HL-60 (cell line): ENCODE measurements at places on chromosomes 1 and 21.
A peak's percentile ranks its signal among the peaks of the same experiment; 100 is the strongest.

DNA sequence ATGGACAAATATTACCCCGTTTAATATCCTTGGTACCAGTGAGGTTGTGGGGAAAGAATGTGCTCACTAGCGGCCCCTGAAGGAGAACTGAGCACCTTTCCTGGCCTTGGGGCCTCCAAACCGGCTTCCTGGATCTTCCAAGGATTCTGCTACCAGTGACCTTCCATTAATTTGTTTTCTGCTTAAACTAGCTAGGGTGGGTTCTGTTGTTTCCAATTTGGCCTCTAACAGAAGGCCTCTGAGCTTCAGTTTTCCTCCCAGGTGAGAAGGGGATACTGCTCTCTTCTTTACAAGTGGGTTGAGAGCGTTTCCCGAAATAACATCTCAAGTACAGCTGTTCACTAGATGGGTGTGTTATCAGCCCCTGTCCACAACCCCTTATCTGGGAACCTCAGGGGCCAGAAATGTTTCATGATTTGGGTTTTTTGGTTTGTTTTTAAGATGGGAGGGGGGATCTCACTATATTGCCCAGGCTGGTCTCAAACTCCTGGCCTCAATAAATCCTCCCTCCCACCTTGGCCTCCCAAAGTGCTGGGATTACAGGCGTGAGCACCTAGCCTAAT, 16.9 kb upstream of the IFNGR2 start:
- DNase-seq: no peak

DNA sequence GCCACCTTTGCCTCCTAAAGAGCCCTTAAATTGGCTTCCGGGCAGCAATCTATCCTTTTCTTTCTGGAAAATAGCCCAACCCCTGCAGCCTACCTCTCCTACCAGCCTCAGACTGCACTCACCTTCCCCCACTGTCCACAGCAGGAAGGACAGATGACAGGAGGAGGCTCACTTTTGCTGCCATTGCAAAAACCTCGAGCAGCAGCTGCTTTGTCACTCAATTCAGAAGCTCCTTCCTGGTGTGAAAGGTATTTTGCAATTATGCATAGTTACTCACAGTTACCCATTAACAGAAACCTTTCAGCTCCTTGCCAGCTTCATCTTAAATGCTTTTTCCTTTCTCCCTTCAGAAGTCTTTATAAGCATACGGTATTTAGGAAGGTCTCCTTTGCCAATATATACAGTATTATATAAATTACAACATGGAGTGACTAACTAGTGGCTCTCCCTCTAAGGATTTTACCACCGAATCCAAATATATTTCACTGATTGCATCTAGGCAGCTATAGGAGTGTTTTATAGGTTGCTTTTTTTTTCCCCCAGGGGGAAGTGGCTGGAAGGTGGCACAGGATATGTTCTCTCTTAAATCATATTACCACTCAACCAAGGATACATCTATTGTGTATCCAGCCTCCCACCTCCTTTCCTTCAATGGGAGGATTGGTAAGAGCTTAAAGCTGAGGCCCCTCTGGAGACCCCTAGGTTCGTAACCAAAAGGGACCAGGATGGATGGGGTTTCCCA, 142.1 kb upstream of the IPO9 start:
- peak; percentile 13 for DNase-seq

DNA sequence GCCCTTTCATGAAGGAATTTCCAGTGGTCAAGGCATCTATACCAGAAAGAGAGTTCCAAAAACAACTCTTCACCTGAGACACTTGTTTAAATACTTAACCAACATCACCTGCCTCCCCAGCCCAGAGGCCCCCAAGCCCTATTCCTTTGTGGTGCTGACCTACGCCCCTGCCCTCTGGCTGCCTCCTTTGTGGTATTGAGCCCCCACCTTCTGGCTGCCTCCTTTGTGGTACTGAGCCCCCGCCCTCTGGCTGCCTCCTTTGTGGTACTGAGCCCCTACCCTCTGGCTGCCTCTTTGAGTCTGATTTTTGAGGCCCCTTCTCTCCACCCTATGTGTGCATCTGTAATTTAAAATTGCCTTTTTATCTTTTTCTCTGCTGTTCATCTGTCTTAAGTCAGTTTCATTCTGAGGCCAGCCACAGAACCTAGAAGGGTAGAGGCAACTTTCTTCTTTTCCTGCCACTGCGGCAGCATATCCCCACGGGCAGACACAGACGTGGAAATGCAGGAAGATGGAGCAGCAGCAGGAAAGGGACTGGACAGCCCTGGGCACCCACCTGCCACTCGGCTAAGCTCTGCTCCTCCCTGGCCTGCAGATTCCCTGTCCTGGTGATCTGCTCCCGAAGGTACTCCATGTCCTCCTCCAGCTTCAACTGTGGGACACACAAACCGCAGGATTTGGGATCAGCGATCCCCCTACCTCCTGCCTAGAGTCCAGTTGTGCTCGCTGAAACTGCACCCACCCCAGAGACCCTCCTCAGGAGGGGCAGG, 3.2 kb downstream of the TRIM17 start:
- no peak for DNase-seq

- DNase-seq: no peak
These were observed 33.1 kb upstream of the C1orf146 start for GRCh38 chr1:92184632-92185031.

DNA sequence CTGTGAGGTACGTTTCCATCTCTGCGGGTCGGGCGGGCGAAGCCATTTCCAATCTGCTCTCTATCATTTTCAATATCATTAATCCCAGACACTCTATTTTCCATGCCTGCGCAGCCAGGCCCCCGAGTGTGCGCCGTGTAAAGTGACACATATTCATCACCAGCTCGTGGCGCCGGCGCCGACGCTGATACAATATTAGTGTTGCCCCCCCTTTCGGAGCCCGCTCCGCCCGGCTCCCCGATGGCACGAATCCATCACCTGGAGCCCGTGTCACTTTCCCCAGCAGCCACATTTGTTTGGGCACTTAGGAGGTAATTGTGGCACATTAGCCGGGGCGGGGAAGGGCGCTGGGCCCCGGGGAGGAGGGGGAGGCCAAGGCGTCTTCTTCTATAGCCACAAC, 33.7 kb upstream of the DMBX1 start:
- no peak for DNase-seq

DNA sequence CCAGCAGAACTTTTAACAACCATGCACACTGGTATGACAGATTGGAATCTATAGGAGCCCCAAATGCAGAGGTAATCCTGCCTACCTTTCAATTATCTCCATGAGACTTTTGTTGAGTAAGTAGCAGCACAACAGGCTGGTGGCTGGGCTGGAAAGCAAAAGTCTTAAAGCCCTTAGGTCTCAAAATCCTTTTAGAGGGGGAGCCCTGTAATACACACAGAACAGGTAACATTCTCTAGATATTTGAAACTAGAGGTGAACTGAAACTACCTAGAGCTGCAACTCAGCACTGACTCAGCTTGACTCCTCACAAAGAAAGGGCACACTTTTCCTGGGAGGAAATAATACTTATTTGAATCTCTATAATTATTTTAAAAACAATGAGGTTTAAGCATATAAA, 71.5 kb downstream of the CLCA4 start:
- DNase-seq: no peak

GRCh38 chr1:229607370-229607769, 18.6 kb downstream of the TAF5L start:
- no peak for DNase-seq

DNA sequence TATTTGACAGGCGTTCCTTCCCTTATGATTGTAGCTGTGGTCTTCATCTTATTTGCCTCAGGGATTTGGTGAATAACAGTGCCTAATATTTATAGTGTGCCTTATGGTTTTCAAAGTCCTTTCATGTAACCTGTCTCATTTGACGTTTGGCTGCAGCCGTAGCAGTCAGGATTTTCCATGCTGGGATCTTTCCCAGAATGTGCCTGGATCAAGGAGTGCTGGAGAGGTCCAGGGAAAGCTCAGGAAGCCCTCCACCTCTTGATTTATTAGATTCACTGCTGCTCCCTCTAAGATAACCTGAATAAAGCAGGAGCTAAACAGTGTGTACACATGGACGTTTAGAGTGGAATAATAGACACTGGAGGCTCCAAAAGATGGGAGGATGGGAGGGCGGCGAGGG, 5.2 kb downstream of the C1orf21 start:
- DNase-seq: no peak

DNA sequence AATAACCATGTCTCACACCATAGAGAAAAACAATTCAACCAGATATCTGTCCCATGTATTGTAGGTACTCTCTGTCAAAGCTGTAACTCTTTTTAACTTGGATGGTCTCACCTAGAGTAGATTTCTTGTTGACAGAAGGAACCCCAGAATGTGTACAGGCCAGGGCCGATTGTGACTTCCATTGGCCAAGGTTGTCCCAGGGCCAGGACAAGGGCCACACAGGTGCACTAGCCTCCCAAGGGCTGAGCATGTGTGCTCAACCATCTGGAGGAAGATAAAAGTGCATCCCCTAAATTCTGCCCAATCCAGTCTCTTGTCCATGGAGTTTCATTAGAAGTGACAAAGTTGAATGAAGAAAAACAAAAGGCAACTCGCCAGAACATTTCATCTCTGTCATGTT, 51.8 kb downstream of the SETD4 start:
- no peak for DNase-seq

- no peak for DNase-seq
These were observed 1.7 kb downstream of the PDXK start for GRCh38 chr21:43720539-43721166.

GRCh38 chr1:239717097-239717917, 330.9 kb downstream of the CHRM3 start:
- DNase-seq: no peak

GRCh38 chr1:242030071-242030470, 31.2 kb upstream of the MAP1LC3C start:
- DNase-seq: no peak

GRCh38 chr21:16084776-16085364, 355.1 kb downstream of the USP25 start:
- DNase-seq: no peak

DNA sequence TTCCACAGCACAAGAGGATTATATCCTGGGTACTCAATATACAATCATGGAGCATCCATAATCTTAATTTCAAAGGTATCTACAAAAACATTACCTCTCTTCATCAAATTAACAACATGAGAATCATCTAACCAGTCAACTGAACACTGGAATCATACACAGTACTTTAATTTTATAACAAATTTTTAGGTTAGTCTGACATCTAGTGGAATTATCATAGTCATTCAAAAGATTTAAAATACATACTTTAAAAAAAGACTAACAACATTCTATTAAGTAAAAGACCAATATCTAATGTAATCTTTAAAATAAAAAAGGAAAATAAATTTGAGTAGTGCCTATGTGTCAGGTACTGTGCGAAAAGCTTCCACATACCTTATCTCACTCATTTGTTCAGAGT, 16.8 kb upstream of the SH3GLB1 start:
- no peak for DNase-seq
